ENCODE measurements at places on chromosomes 12 and 14.

GRCh38 chr12:110568752-110569151 is 14.4 kb downstream of the PPTC7 start:
- DNase-seq: no peak

- DNase-seq: no peak
Measured at GRCh38 chr12:82848845-82849244, 162.1 kb downstream of the TMTC2 start.

DNA sequence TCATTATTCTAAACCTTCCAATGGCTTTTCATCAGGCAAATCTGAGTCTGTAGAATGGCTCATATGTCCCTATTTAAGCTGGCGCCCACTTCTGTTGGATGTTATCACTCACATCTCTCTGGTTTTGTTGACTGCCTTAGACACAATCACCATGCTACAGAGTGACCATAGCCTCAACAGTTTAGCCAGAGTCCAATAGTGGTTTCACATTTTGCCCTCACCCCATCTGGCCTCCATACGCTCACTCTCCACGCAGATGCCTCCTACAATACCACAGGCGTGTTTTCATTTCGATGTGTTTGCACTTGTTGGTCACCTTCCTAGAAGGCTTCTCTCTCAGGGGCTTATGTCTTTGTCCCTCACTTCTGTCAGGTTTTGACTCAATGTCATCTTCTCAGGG is 3.4 kb downstream of the KLRB1 start:
- no peak for DNase-seq

DNA sequence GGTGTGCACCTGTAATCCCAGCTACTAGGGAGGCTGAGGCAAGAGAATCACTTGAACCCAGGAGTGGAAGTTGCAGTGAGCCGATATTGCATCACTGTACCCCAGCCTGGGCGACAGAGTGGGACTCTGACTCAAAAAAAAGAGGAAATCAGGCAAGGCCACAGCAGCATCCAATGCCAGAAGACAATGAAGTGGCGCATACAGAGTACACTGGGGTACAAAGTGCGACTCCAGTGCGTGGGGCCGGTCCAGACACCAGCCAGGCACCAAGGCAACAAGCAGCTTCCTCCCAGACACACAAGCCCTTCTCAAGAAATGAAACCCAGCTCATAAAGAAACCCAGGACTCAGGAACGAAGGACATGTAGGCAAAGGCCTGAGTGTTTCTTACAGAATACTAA is 28.2 kb downstream of the TTC7B start:
- DNase-seq: no peak

GRCh38 chr12:3962631-3963483 is 89.7 kb upstream of the PARP11 start:
- peak; percentile 37 for DNase-seq

- no peak for DNase-seq
Measured at GRCh38 chr14:72869407-72870329, 24.2 kb downstream of the DPF3 start.

DNA sequence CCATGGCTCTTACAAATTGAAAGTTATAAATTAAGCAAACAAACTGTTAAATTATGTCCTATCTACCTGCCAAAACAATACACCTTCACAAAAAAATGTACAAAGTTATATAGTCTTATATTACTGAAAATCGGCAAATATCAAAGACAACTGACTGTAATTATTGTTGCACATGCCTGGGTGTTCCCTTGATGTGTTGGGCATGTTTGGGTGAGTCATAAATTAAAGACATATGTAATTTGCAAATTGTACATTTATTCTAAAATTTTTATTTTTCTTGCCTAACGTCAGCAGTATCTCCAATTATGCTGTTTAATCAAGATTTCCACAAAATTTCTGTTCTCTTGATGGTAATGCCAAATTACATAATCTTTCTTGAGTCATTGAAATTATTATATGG is 22.0 kb upstream of the SEL1L start:
- no peak for DNase-seq

GRCh38 chr12:49585477-49586459 is 17.8 kb upstream of the MCRS1 start:
- no peak for DNase-seq

GRCh38 chr12:105476616-105477015 is 146.1 kb downstream of the C12orf75 start:
- no peak for DNase-seq

- no peak for DNase-seq
Measured at GRCh38 chr14:99871771-99872170, 78.6 kb downstream of the EML1 start.

GRCh38 chr12:120225200-120225558 is 24.3 kb upstream of the RPLP0 start:
- no peak for DNase-seq

DNA sequence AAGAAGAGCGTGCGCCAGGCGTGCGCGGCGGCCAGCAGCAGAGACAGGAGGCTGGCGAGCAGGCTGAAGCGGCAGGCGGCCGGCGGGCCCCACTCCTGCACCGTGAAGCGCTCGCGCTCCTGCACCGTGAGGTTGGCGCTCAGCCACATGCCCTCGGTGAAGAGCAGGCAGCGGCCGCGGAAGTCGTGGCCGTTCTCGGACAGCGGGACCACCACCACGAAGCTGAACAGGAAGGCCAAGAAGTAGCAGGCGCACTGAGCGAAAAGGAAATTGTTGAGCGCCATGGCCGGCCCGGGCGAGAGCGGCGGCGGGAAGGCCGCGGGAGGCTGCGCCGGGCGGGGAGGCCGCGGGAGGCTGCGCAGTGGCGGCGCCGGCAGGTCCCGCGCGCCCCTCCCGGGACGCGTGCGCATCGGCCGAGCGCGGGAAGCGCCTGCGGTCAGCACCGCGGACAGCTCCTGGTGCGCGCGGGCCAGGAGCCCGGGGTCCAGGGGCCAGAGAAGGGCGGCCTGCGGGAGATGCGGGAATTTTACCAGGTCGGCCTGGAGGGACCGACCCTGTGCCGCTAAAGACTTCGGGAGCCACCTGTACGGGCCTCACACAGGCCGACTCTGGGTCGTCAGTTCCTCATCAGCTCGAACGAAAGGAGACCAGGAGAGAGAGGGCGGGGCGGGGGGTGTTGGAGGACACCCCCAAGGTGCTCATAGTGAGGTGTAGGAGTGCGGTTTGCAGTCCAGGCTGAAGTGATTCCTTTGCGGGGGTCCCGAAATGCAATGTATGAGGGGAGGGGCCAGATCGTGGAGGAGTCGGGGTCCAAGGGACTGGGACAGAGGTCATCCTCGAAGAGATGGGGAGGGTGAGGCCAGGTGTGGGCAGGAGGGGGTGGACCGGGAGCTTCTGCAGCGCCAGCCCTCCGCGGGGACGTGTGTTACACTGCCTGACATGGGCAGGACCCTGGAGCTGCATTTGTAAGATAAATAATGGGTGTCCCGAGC is at the start of gene TMEM179:
TSS of gene TMEM179 (minus strand) at position 315 of the 992 bp plus-strand sequence. CDS start at position 284, 31 bp downstream.
- no peak for DNase-seq

- no peak for DNase-seq
Measured at GRCh38 chr12:116977465-116978380, 67.0 kb downstream of the FBXW8 start.

- no peak for DNase-seq
Measured at GRCh38 chr14:39841088-39841487, 408.9 kb upstream of the FBXO33 start.

DNA sequence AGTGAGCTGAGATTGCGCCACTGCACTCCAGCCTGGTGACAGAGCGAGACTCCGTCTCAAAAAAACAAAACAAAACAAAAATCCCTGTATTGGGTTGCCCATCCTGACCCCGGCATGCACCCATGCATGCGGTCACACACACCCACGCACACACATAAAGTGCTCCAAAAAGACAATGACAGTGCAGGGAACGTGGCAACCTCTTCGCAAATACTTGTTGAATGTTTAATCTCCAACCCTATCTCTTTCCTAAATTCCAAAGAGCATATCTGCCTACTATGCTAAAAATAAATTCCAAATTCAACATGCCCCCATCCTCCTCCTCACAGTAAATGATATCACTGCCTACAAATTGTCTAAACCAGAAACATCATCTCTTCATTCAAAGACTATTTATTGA is 13.5 kb downstream of the SLC7A7 start:
- no peak for DNase-seq

- no peak for DNase-seq
Measured at GRCh38 chr12:45336331-45336730, 120.4 kb downstream of the ANO6 start.

DNA sequence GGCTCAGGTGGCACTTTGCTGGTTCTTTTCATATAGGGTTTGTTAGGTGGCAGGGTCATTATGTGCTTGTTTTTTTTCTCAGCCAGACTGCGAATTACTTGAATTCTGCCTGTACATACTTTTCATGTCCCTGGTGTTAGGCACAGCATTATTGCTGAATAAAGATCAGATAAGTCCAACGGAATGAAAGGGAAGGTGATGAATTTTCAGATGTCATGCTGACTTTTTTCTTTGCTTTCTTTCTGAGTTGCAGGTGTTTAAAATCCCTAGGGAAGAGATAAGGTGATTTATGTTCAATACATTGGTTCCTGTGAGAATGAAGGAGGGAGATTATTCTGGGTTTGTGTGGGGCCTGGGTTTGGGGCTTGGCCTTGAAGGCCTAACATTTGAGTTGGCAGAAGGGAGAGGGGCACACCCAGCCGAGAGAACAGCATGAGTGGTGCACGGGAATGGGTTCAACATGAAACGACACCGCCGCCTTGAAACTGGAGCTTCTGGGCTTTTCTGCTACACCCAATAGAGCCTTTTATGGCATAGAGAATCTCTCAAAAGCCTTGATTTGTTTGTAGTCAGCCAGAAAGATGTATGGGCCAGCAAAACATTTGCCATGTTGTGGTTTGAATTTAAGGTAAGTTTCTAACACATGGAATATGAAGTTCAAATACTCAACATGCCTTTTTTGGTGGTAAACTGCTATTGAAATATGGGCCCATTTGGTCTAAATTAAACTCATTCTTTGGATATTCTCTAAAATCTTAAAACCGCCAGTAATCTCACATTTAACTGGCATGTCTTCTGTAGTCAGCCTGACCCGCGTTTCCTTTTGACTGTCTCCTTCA is 477.0 kb downstream of the PCNX1 start:
- DNase-seq: no peak

DNA sequence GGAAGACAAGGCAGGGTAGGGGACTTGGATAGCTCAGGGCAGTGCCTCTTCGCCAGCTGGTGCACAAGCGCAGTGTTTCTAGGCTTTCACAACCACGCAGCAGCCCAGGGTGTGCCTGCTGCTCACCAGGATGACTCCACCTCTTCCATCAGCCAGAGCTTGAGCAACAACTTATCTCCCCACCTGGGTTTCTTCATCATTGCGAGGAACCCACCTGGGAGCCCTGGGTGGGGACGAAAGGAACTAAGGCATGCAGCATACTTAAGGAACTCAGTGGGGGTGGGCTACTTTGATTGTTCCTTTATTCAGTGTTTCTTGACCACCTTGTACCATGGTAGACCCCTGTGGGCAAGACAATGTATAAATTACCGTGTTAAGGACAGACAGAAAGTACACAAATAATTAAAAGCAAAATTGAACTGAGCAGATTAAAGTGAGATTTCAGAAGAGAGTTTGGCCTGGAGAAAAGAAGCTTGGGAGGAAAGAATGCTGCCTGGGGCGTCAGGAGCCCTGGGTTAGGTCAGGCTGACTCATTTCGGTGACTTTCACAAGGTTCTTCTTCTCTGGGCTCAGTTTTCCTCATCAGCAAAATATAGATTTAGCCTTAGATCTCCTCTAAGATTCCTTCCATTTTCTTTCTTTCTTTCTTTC is 22.9 kb downstream of the KRT18 start:
- no peak for DNase-seq

- DNase-seq: no peak
Measured at GRCh38 chr14:72521968-72522741, 371.7 kb downstream of the DPF3 start.
